Effector memory CD8-positive, alpha-beta T cell (primary cell): ENCODE measurements at places on chromosomes 16 and 17.

- no peak overlapping the region for H3K27ac ChIP-seq
- DNase-seq = no peak
- H3K4me1 ChIP-seq = peaks cover 3% of the 10 kb centered on the region
- peaks cover 15% of the 10 kb centered on the region for H3K27me3 ChIP-seq
- no peak overlapping the region for H3K4me3 ChIP-seq
- H3K36me3 ChIP-seq = no peaks in the 10 kb centered on the region
These were observed 204.5 kb upstream of the CDH5 start for GRCh38 chr16:66161942-66162341.

- no peaks in the 10 kb centered on the region for H3K27me3 ChIP-seq
- H3K4me1 ChIP-seq = peaks cover 26% of the 10 kb centered on the region
- DNase-seq = no peak
These were observed 8.9 kb upstream of the MYL4 start for GRCh38 chr17:47200325-47200664.

- H3K4me1 ChIP-seq = no peaks in the 10 kb centered on the region
- H3K27me3 ChIP-seq = no peaks in the 10 kb centered on the region
- no peak overlapping the region for H3K4me3 ChIP-seq
- H3K36me3 ChIP-seq = peaks cover 4% of the 10 kb centered on the region
- no peak overlapping the region for H3K27ac ChIP-seq
- no peak for DNase-seq
These were observed 9.8 kb upstream of the SOST start for GRCh38 chr17:43768382-43768781.

GRCh38 chr16:23924128-23924527, 88.3 kb downstream of the PRKCB start:
- H3K36me3 ChIP-seq = peaks cover 4% of the 10 kb centered on the region
- peaks cover 45% of the 10 kb centered on the region for H3K4me1 ChIP-seq
- H3K27me3 ChIP-seq = no peaks in the 10 kb centered on the region

DNA sequence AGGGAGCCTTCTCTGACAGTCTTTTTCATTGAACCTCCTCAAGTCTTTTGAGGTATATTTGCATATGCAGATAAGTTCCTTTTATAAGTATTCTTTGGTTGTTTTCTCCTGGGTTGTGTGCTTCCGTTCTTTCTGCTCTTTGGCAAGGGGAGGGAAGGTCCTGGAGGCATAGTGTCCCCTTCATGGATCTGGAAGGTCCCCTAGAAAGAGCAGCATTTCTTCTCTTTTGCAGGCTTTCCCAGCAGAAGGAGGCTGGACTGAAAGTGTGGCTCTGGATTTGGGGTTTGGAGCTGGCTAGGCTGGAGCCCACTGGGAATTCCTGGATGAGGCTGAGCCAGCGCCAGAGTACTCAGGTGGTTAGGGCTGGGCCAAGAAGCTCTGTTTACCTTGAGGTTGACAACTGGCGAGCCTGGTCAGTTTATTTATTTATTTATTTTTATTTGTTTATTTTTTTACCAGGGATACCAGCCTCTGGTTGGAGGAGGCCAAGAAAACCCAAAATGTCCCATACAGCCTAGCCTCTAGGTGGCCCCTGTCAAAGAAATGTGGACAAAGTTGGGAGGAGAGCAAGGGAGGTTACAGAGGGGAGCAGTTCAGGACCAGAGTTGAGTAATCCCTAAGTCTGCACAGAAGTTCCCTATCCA, 5.4 kb upstream of the TOP2A start:
- no peak for DNase-seq
- H3K27me3 ChIP-seq = no peaks in the 10 kb centered on the region
- H3K4me1 ChIP-seq = peaks cover 26% of the 10 kb centered on the region
- no peak overlapping the region for H3K4me3 ChIP-seq
- no peak overlapping the region for H3K27ac ChIP-seq

DNA sequence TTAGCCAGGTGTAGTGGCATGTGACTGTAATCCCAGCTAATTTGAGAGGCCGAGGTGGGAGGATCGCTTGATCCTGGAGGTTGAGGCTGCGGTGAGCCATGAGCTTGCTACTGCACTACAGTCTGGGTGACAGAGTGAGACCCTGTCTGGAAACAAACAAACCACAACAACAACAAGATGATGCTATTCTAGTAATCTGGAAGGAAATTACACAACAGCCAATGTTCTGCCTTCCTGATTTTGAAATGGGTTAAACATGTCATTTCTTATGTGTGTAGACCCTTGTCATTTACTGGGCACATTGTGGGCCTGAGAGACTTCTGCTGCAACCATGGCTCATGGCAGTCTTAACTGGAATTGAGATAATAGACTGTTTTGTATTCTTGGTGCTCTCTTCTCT, 5.9 kb downstream of the COQ7 start:
- no peak overlapping the region for H3K27ac ChIP-seq
- H3K4me1 ChIP-seq = no peaks in the 10 kb centered on the region
- H3K36me3 ChIP-seq = peaks cover 17% of the 10 kb centered on the region
- H3K4me3 ChIP-seq = no peak overlapping the region
- no peak for DNase-seq
- no peaks in the 10 kb centered on the region for H3K27me3 ChIP-seq

- no peak for DNase-seq
- no peak overlapping the region for H3K4me3 ChIP-seq
- peaks cover 33% of the 10 kb centered on the region for H3K36me3 ChIP-seq
- H3K4me1 ChIP-seq = peaks cover 38% of the 10 kb centered on the region
These were observed 7.6 kb downstream of the PRR29 start for GRCh38 chr17:64005734-64006167.

DNA sequence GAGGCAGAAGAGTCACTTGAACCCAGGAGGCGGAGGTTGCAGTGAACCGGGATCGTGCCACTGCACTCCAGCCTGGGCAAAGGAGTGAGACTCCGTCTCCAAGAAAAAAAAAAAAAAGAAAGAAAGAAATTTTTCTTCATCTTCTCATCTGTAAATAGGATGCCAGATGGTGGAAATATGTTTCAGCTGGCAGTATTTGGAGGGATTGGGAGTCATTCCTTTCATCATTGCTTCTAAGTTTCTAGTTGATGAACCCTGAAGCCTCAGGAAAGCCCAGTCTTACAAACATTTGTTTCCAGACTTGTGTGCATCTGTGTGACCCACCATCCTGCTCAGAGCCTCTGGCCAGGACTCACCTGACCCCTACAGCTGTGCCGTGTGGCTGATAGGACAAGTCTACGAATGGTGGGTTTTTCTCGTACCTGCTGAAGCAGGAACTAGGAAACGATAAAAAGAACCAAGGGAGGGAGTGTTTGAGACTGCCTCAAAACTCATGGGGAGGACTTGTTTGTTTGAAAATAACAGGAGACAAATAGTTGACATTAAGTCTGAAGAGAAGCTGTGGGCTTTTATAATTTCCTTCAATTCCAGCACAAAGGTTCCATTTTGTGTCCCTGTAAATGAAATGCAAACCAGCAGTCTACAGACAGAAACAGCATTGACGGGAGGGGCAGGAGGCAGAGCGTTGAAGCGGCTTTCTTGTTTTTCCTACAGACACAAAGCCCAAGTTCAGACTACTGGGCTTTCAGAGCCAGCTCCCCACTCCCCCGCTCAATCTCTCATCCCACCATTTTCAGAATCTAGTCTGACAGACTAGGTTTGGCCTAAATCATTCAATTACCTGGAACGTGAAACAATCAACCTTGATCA, 24.9 kb downstream of the CDRT4 start:
- DNase-seq = no peak
- H3K27ac ChIP-seq = no peak overlapping the region
- H3K4me3 ChIP-seq = no peak overlapping the region
- H3K36me3 ChIP-seq = peaks cover 5% of the 10 kb centered on the region
- no peaks in the 10 kb centered on the region for H3K27me3 ChIP-seq

- peaks cover 15% of the 10 kb centered on the region for H3K36me3 ChIP-seq
- peaks cover 43% of the 10 kb centered on the region for H3K27me3 ChIP-seq
- DNase-seq = no peak
- H3K4me3 ChIP-seq = no peak overlapping the region
- H3K4me1 ChIP-seq = peaks cover 8% of the 10 kb centered on the region
- H3K27ac ChIP-seq = no peak overlapping the region
These were observed 69.8 kb upstream of the DNAH17 start for GRCh38 chr17:78647032-78647431.

GRCh38 chr17:13027246-13027645, 9.4 kb upstream of the ELAC2 start:
- no peak overlapping the region for H3K27ac ChIP-seq
- no peak overlapping the region for H3K4me3 ChIP-seq
- H3K27me3 ChIP-seq = peaks cover 12% of the 10 kb centered on the region
- no peak for DNase-seq
- peaks cover 7% of the 10 kb centered on the region for H3K4me1 ChIP-seq

GRCh38 chr17:75889454-75889853, 7.3 kb downstream of the TRIM65 start:
- peaks cover 8% of the 10 kb centered on the region for H3K4me1 ChIP-seq
- DNase-seq = no peak
- H3K36me3 ChIP-seq = peaks cover 23% of the 10 kb centered on the region
- no peaks in the 10 kb centered on the region for H3K27me3 ChIP-seq
